Effector memory CD4-positive, alpha-beta T cell (primary cell): ENCODE measurements at places on chromosomes 2 and 18.

GRCh38 chr2:65880436-65880835, 448.0 kb upstream of the SPRED2 start:
- no peak overlapping the region for H3K27ac ChIP-seq
- no peaks in the 10 kb centered on the region for H3K27me3 ChIP-seq
- H3K36me3 ChIP-seq: no peaks in the 10 kb centered on the region
- no peaks in the 10 kb centered on the region for H3K4me1 ChIP-seq

- no peaks in the 10 kb centered on the region for H3K4me1 ChIP-seq
- no peak overlapping the region for H3K27ac ChIP-seq
Measured at GRCh38 chr2:85195956-85196355, 62.8 kb downstream of the TCF7L1 start.

DNA sequence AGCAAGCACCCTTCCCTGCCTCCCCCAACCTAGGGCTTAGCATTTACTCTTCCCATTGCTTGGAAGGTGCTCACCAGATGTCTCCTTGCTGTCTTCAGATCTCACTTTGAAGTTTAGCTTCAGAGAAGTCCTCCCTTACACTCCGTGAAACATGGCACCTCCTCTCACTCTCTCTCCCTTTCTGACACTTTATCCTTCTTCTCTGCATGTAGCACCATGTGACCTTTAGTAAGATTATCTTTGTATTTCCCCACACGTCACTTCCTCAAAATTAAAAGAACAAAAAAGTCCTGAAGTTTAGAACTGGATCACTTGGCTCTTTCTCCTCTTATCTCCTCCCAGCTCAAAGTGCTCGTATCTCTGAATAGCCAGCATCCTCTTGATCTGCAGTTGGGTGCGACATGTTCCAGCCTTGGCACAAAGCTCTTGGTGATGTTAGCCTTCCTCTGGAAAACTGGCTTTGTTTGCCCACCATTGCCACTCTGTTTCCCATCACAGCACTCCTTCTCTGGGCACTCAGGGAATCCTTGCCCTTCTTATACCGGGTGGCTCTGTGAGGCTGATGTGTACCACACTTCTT, 40.6 kb upstream of the EPAS1 start:
- H3K4me1 ChIP-seq: no peaks in the 10 kb centered on the region
- DNase-seq: no peak
- H3K36me3 ChIP-seq: no peaks in the 10 kb centered on the region
- no peak overlapping the region for H3K27ac ChIP-seq
- no peaks in the 10 kb centered on the region for H3K27me3 ChIP-seq
- H3K4me3 ChIP-seq: no peak overlapping the region

GRCh38 chr18:23357996-23358594, 95.0 kb upstream of the RIOK3 start:
- H3K4me3 ChIP-seq: no peak overlapping the region
- no peaks in the 10 kb centered on the region for H3K36me3 ChIP-seq

GRCh38 chr2:10912796-10913455, 1.2 kb downstream of the KCNF1 start:
- no peak overlapping the region for H3K27ac ChIP-seq
- no peaks in the 10 kb centered on the region for H3K36me3 ChIP-seq
- H3K27me3 ChIP-seq: no peaks in the 10 kb centered on the region
- H3K4me3 ChIP-seq: no peak overlapping the region
- no peak for DNase-seq

DNA sequence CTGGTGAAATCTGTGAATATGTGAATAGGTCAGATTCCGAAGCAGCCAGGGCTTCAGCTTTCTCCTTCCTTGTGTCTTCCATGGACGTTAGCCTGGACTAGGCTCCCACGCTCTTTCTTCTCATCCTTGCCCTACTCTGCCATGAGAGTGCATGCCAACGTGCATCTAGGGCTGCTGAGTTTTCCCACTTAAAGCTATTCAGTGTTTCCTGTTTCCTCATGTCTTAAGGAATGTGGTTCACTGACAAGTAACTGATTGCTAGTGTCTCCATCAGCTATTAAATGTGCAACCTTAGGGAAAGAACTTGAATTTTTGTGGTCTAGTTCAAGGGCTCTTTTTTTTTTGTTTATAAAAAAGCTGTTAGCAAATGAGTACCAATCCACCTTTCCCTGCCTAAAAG, 642.3 kb upstream of the LINC00305 start:
- H3K27me3 ChIP-seq: no peaks in the 10 kb centered on the region
- no peak overlapping the region for H3K4me3 ChIP-seq
- no peak for DNase-seq
- H3K27ac ChIP-seq: no peak overlapping the region
- no peaks in the 10 kb centered on the region for H3K36me3 ChIP-seq
- no peaks in the 10 kb centered on the region for H3K4me1 ChIP-seq

GRCh38 chr2:85950743-85951142, 62.0 kb upstream of the ST3GAL5 start:
- H3K4me1 ChIP-seq: no peaks in the 10 kb centered on the region
- DNase-seq: no peak
- no peak overlapping the region for H3K4me3 ChIP-seq
- no peaks in the 10 kb centered on the region for H3K27me3 ChIP-seq
- no peak overlapping the region for H3K27ac ChIP-seq
- no peaks in the 10 kb centered on the region for H3K36me3 ChIP-seq

GRCh38 chr2:85865539-85866164, 23.1 kb downstream of the ST3GAL5 start:
- no peak overlapping the region for H3K4me3 ChIP-seq
- H3K36me3 ChIP-seq: no peaks in the 10 kb centered on the region
- no peak for DNase-seq
- H3K27ac ChIP-seq: no peak overlapping the region
- H3K4me1 ChIP-seq: peaks cover 13% of the 10 kb centered on the region

DNA sequence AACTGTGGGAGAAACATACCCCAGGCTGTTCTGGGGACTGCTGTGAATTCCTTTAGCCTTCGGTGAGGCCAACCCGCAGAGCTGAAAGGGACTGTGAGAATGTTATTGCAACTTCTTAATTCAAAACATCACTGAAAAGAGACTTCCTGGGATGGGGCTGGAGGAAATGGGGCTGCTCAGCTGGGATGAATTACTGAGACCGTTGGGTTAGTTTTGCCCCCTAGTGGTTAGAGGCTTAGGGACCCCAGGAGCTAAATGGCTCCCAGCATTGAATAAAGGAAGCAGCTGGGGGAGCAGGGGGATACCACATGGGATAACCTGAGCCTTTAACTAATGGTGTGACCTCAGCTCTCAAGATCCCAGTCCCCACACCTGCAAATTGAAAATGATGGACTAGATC, 941.1 kb upstream of the FANCL start:
- no peaks in the 10 kb centered on the region for H3K4me1 ChIP-seq
- no peak overlapping the region for H3K4me3 ChIP-seq
- DNase-seq: no peak
- H3K36me3 ChIP-seq: no peaks in the 10 kb centered on the region

DNA sequence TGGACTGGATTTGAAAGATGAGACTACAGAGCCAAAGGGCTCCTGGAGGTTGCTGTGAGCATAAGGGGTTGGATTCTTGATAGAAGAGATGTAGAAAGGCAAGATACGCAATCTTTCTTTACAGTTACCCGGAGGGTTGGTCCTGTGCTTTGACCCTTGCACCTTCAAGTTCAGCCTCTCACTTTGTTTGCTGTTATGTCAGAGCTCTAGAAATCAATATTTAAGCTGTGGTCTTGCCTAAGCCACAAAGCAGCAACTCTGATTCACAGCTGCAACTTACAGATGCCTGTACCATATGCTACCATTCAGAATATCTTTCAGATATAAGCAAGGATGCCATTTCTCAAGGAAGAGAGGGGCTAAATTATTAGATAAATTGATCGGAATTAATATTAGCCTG, 943.1 kb upstream of the LRRTM1 start:
- no peaks in the 10 kb centered on the region for H3K4me1 ChIP-seq
- no peak overlapping the region for H3K4me3 ChIP-seq
- no peaks in the 10 kb centered on the region for H3K36me3 ChIP-seq
- H3K27ac ChIP-seq: no peak overlapping the region
- DNase-seq: no peak

- H3K36me3 ChIP-seq: no peaks in the 10 kb centered on the region
- H3K27ac ChIP-seq: peak overlapping the region; percentile 96
- H3K4me3 ChIP-seq: peak overlapping the region; percentile 93
Measured at GRCh38 chr2:225042800-225043167, 516 bp upstream of the DOCK10 start.

DNA sequence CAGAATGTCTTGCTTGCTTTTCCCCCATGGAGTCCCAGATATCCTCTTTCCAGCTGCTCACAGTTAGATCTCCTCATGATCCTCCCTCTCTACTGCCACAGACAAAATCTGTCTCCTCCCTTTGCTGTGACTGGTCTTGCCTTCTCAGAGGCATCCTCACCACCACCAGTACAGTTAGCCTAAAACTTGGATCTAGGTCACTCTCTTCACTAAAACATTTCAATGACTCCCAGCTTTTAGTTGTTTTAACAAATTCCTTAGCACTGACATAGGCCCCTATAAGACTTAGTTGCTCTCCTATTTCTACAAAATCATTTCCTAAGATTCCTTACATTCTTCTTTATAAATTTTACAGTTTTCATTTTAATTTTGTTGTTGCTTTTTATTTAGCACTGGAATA, 734.2 kb upstream of the CHAC2 start:
- no peaks in the 10 kb centered on the region for H3K36me3 ChIP-seq
- DNase-seq: no peak
- no peak overlapping the region for H3K4me3 ChIP-seq
- H3K4me1 ChIP-seq: no peaks in the 10 kb centered on the region
- H3K27ac ChIP-seq: no peak overlapping the region

DNA sequence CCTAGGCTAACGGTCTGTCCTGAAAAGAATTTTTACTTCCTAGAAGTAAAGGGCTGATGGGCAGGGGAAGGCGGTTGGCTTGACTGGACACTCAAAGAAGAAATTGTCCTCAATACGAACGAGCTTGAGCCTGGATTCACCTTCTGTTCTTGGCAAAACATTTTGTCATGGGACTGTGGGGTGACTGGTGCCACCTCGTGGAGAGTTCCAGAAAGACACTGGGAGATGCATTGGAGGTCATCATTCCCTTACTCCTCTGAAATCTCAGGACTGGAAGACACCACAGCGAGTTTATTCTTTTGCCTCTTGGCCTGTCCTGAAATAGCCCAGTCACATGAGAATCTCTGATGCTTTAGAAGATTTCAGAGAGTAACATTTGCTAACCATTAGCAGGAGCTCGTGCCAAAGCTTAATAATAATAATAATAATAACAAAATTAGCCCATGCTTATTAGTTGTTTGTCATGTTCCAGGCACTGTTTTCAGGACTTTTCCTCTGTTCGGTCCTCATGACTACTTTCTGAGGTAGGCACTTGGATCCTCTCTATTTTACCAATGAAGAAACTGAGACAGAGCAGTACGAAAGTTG, 44.5 kb downstream of the TMEM182 start:
- peaks cover 10% of the 10 kb centered on the region for H3K4me1 ChIP-seq
- H3K4me3 ChIP-seq: no peak overlapping the region
- no peaks in the 10 kb centered on the region for H3K27me3 ChIP-seq
- no peaks in the 10 kb centered on the region for H3K36me3 ChIP-seq
- no peak for DNase-seq
- no peak overlapping the region for H3K27ac ChIP-seq

DNA sequence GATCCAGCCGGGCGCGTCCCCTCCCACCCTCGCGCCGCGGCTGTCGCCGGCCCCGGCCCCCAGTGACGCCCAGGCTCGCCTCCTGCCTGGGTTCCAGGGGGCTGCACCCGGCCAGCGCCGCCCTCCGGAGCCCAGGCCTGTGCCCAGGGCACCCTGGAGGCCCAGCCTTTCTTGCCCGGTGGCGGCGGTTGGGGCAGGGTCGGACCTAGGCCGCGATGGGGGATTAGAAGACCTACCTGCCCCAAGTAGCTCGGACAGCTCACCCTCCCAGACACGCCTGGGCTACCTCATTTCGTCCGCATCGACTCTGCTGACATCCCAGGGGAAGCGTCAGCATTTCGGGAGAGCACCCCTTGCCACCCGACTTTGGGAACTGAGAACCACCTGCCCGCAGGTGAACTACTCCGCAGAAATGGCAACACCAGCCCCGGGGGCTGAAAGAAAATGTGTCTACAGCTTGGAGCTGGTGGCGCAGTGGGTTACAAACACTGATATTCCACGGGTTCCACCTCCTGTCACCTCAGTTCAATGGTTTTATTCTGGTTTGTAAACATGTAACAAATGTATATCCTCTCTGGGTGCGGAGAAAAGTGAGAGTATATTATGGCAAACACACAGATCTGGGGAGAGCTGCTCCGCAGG, 834 bp upstream of the ARL4C start:
- peak overlapping the region; percentile 44 for H3K4me3 ChIP-seq
- H3K36me3 ChIP-seq: peaks cover 21% of the 10 kb centered on the region
- DNase-seq: no peak

DNA sequence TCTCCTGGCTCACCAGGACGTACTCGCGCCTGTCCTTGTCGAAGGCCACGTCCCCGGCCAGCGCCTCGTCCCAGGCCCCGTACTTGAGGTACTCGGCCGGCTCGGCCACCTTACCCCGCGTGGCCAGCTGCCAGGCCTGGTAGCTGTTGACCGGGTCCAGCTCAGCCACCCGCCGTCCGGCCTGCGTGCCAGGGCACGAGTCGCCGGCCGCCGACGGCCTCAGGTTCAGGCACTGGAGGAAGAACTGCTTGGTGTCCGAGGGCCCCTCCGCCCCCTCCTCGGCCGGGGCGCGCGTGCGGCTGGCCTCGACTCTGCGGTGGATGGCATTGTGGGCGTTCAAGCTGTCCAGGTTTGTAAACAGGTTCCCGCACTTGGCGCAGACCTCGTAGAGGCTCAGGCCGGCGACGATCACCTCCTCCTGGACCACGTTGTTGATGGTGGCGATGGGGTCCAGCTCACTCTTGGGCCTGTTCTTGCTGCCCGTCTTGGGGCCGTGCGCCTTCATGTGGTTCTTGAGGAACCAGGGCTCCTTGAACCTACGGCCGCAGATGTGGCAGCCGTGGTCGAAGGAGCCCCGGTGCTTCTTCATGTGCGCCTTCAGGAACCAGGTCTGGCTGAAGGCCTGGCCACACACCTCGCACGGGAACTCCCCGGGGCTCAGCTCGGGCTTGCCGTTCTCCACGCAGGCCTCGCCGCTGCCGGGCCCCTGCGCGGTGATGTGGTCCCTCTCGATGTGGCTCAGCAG, 53.2 kb downstream of the ZNF516 start:
- H3K27me3 ChIP-seq: no peaks in the 10 kb centered on the region
- DNase-seq: no peak
- no peaks in the 10 kb centered on the region for H3K4me1 ChIP-seq
- H3K27ac ChIP-seq: no peak overlapping the region
- no peak overlapping the region for H3K4me3 ChIP-seq

GRCh38 chr18:31301201-31301655, 16.7 kb upstream of the DSG1 start:
- no peaks in the 10 kb centered on the region for H3K27me3 ChIP-seq
- H3K4me1 ChIP-seq: no peaks in the 10 kb centered on the region
- DNase-seq: no peak
- H3K36me3 ChIP-seq: no peaks in the 10 kb centered on the region
- no peak overlapping the region for H3K27ac ChIP-seq

DNA sequence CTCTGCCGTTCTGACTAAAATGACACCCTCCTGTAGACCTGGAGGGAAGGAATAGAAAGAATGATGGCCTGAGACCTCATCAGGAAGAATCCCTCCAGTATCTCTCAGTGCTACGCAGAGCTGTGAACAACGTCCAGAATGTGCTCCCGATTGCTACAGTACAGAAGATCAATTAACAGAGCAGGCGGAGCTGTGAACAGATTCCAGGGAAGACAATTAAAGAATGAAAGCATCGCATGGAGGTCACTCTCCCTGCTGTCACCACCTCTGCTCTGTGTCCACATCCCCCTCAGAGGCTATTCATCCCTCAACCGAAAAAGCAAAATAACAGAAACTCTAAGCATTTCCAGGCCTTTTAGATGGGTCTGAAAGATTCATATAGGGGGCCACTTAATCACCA, 481.0 kb downstream of the EIPR1 start:
- H3K4me3 ChIP-seq: no peak overlapping the region
- no peaks in the 10 kb centered on the region for H3K27me3 ChIP-seq
- H3K27ac ChIP-seq: no peak overlapping the region
- no peaks in the 10 kb centered on the region for H3K4me1 ChIP-seq
